ENCODE measurements at places on chromosomes 12 and 14.

DNA sequence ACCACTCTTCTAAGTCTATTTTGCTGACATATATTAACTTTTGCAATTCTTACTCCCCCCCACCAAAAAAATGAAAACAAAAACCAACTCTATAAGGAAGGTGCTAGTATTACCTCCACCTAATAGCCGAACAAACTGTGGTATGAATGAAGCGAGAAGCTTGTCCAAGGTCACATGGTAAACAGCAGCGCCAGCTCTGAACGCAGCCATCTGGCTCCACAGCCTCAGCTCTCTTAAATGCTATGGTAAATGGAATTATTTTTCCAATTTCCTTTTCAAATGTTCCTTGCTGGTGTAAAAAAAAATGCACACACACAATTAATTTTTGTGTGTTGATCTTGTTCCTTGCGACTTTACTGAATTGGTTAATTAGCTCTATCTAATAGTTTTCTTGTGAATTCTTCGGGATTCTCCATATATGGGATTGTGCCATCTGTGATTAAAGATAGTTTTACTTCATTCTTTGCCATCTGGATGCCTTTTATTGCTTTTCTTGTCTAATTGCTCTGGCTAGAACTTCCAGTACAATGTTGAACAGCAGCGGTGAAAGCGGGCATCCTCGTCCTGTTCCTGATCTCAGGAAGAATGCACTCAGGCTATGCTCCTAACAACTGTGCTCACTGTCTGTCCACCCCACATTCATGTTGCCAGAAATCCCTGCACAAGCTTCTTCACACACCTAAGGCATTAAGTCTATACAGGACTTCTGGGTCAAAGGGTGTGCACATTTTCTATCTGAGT is 10.7 kb upstream of the C12orf76 start:
- no peak for DNase-seq

DNA sequence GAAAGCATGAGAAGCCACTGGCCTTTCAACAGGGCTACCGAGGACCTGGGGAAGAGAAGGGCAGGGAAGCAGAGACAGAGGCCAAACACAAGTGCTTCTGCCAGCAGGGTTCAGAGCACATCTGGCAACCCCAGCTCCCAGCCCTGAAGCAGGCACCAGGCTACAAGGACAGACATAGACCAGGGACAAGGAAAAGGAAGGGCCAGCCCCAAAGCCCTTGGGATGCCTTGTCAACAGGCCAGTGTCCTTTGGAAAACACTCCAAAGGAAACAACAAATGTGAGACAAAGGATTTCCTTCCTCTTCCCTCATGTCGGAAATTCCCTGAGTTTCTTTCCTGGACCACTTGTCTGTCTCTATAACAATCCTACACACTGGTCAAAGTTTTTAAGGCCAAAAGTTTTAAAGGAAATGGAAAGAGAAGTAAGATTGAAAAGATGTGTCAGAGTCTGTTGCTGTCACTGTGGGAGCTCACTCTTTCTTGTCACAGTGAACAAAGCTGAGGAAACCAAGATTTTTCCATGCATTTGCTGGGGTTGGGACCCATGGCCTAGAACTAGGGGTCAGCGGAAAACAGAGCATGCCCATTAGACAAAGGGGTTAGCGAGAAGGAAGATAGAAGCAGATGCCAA is 59.4 kb downstream of the TTC9 start:
- DNase-seq: no peak

DNA sequence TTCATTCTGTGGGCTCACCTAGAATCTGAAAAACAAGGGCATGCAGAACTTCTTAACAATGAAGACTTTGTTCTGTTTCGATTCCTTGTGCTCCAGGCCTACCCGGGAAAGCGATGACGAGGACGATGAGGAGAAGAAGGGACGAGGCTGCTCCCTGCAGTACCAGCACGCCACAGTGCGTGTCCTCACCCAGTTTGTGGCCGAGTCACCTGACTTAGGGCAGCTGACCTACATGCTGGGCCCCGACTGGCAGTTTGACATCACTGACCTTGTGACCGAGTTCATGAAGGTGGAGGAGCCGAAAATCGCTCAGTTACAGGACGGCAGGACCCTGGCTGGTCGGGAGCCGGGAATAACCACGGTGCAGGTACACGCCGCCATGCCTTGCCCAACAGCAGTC is 585.4 kb downstream of the AACS start:
- DNase-seq: no peak

DNA sequence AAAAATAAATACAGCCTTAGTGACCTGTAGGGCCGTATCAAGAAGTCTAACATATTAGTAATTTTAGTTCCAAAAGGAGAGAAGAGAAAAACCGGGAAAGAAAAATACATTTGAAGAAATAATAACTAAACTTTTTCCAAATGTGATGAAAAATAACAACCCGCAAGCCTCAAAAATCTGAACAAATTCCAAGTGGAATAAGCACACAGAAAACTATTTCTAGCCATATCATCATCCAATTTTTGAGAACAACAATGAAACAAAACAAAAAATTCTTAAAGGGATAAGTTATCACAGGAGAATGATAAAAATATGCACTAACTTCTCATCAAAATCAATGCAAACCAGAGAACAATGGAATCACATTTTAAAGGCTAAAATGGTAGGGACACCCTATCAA is 198.1 kb upstream of the PLXNC1 start:
- no peak for DNase-seq

GRCh38 chr12:82651489-82651888 is 35.2 kb upstream of the TMTC2 start:
- DNase-seq: no peak

GRCh38 chr14:93787465-93788292 is 606 bp downstream of the PRIMA1 start:
- no peak for DNase-seq

- DNase-seq: peak; percentile 14
Observed at GRCh38 chr12:101642115-101643067, 47.6 kb downstream of the MYBPC1 start.

DNA sequence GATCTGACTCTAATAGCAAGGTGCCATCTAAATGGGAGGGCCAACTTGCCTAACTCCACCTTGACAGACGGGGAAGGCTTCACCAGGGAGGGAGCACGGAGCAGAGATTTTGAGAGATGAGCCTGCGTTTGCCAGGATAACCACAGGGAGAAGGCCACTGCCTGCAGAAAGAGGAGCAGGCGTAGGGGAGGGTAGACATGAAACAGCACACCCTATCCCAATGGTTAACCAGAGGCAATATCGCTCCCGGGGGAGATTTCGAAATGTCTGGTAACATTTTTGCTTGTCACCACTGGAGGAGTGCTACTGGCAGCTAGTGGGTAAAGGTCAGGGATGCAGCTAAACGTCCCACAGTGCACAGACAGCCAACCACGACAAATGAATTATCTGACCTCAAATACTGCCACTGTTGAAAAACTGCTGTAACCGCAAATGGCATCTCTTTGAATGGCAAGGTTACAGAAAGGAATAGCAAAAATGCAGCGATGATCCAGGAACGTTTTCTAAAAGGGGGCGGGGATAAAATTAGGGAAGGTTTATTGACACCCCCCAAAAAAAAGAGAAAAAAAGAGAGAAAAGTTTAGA is 126.0 kb upstream of the ATF7IP start:
- no peak for DNase-seq

DNA sequence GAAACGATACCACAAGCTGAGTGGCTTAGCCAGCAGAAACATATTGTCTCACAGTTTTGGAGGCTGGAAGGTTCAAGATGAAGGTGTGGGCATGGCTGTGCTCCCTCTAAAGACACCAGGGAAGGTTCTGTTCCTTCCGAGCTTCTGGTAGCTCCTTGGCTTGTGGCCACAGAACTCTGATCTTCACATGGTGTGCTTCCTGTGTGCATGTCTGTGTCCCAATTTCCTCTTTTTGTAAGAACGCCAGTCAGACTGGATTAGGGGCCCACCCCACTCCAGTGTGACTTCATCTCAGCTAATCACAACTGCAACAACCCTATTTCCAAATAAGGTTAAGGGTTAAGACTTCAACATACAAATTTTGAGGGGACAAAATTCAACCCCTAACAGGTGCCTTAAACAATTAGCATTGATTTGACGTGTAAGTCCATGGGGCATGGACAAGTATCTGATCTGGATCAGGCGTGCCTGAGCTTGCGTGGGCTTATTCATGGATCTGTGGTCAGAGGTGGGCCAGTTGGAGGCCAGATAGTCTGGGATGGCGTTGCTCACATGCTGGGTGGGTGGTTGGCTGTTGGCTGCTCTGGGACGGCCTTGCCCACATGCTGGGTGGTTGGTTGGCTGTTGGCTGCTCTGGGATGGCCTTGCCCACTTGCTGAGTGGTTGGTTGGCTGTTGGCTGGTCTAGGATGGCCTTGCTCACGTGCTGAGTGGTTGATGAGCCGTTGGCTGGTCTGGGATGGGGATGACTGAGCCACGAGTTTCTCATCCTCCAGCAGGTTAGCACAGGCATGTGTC is 88.5 kb downstream of the LGMN start:
- no peak for DNase-seq

DNA sequence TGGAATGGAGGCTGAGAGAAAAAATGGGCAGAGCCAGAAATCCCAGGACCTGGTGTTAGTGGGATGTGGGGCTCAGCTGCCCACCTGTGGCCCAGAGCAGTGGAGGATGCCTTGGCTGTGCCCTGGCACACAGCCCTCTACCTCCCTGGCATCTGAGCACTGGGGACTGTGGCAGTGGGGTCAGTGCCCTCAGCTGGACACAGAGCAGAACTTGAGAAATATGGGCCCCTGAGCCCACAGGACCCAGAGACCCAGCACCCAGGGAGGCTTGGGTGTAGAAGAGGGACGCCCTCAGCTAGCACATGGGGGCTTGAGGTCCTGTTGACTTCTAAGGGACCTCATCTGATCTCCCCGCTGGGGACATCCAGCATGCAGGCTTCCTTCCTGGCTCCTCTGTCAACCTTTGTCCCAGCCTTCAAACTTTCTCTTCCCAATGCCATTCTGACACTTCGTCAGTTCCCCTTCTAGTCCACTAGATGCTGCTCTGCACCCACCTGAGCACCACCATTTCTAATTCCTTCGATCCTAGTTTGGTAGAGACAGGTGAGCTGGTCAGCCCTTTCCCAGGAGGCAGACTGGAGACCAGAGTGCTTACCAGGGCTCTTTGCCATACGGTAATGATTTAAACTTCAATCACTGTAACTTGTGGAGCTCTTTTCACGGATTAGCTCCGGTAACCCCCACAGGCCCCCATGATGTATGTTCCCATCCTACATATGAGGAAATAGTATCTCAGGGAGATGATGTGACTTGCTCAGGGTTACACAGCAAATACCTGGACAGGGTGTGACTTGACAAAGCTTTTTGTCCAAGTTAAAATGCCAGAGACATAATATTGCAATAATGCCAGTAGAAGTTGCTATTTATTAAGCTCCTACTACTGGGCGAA is 143.7 kb downstream of the ASCL4 start:
- DNase-seq: no peak

DNA sequence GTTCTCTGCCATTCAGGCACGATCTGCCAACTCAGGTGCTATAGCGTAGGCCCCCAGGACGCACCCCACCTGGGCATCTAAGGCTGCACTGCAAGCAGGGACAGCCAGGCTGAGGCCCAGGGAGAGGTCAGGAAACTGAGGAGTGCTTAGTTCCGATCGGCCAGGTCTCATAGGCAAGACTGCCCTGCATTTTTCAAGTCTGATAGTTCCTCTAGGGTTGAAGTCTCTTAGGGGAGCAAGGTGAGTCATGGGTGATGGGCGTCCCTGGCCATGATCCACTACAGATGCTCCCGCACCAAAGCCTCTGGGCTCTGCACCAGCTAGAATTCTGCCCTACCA is 13.2 kb downstream of the NOPCHAP1 start:
- no peak for DNase-seq

GRCh38 chr14:59679872-59680271 is 103.3 kb upstream of the CCDC175 start:
- DNase-seq: no peak

- DNase-seq: no peak
Observed at GRCh38 chr12:91113621-91114020, 2.3 kb upstream of the LUM start.

GRCh38 chr14:73903028-73903427 is 16.4 kb downstream of the ZNF410 start:
- no peak for DNase-seq

DNA sequence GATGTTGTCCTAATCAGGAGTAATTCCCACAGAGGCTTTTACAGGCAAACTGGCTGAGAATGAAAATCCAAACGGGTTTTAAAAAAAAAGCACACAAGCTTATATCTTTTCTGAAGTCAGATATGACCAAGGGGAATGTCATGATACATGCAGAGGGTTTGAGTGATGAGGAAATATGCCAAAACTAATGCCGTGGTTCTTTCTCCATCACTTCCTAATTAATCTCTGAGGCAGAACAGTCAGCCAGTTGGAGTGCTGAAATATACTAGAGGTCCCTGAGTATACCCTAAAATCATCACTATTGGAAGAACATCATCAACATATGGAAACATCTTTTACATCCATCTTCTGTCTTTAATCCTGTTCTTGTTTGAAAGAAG is 160.8 kb upstream of the FAR2 start:
- no peak for DNase-seq

DNA sequence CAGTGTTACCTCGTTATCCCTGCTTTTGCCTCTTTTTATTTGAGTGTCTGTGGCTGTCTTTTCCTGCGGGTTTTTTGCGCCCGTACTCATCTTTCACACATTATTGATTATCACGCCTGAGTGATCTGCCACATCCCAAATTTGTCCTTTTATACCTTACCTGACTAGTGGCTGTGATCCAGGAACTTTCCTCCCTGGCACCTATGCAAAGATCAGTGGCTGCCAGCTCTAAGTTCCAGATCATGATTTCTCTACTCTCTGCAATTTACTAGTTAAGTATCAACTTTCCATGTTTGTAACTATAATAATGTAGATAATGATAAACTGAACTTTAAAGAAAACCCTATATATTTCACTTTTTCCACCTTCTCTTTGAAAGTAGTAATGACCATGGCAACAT is 36.9 kb downstream of the PLEKHA5 start:
- DNase-seq: no peak

- no peak for DNase-seq
Observed at GRCh38 chr14:84442521-84442920, 1087.4 kb upstream of the FLRT2 start.

- no peak for DNase-seq
Observed at GRCh38 chr12:25926536-25926935, 31.9 kb upstream of the RASSF8 start.

DNA sequence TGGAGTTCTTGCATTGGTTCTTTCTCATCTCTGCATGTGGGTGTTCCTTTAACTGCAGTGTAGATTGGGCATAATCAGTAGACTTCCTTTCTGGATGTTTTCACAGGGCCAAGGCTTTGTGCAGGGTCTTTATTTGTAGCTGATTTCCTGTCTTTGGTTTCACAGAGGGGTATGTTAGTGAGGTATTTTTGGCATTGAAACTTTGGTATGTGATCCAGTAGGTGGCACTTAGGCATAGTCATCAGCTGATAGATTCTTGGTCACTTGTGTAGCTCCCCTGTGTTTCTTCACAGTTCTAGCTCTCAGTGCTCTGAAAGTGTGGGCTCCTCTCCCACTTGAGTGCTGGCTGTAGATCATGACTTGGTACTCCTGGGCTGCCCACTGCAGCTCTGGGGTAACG is 52.7 kb upstream of the LMO3 start:
- DNase-seq: no peak

- DNase-seq: no peak
Observed at GRCh38 chr14:42374332-42374731, 767.7 kb downstream of the LRFN5 start.
